ENCODE measurements at places on chromosomes 12 and 14. TPM values are rescaled to one million over a fixed set of nuclear protein-coding genes. Genes with fewer than 3 reads are reported as not detected.

PRPF40B gene
- 18.5 TPM for total RNA-seq

SELPLG gene
- total RNA-seq: under 0.01 TPM

SRRM4 gene
- not detected for total RNA-seq

SDR9C7 gene
- total RNA-seq: 2.7 TPM

MANSC4 gene
- not detected for total RNA-seq

SLC10A1 gene
- total RNA-seq: not detected

EXOC3L4 gene
- not detected for total RNA-seq

ALG10 gene
- 9.0 TPM for total RNA-seq

LMNTD1 gene
- total RNA-seq: 0.14 TPM

CRADD gene
- 10.3 TPM for total RNA-seq

CLEC2A gene
- total RNA-seq: not detected

LAG3 gene
- total RNA-seq: not detected

ADAMTS20 gene
- total RNA-seq: not detected

ADGRD1 gene
- not detected for total RNA-seq

MYF6 gene
- total RNA-seq: not detected
